ENCODE measurements at places on chromosomes 4 and X.

GRCh38 chr4:6504900-6505496 lies 32.6 kb upstream of the PPP2R2C start:
- no peak for DNase-seq

- DNase-seq, result no peak
Observed at GRCh38 chrX:104195489-104196084, 29.3 kb downstream of the FAM199X start.

DNA sequence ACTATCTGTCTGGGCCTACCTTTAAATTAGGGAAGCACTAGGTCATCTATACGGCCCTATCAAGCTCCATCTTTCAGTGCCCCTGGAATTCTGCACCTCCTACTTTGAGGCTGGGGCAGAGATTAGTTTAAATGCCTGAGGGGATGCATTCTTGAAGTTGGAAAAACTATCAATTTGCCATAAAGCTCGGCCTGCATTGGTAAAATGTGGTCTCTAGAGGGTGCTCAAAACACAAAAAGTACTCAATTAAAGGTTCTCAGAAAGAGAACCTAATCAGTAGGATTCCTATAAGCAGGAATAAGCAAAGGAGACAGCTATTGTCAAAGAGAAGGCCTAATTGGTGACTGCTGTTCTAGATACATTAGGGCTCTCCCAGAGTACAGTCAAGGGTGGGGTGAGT lies 111.7 kb downstream of the AMER1 start:
- DNase-seq, result no peak

GRCh38 chrX:703866-704265 lies 73.3 kb downstream of the SHOX start:
- no peak for DNase-seq

- no peak for DNase-seq
Observed at GRCh38 chr4:125254106-125254505, 60.6 kb upstream of the FAT4 start.

DNA sequence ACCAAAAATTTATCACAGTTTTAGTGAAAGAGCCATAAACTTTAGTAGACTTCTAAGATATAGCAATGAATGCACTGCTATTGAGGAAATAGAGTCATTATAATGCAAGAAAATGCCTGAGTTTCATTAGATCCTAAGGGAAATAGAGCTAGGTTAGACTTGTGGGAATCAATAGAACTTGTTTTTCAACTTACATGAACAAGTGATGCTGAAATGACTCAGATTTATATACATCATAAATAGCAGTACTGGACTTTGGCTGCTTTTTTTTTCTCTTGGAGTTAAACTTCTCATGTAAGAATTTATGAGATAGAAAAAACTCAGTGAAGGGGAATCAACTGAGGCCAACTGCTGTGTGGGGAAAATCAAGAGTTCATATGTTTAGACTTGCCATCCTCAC lies 216.5 kb upstream of the AADAT start:
- no peak for DNase-seq

GRCh38 chr4:8538076-8538702 lies 42.0 kb upstream of the GPR78 start:
- DNase-seq, result no peak

- no peak for DNase-seq
Observed at GRCh38 chrX:120653000-120653399, 23.1 kb upstream of the C1GALT1C1 start.

GRCh38 chr4:7007944-7008343 lies 35.2 kb upstream of the TADA2B start:
- no peak for DNase-seq

DNA sequence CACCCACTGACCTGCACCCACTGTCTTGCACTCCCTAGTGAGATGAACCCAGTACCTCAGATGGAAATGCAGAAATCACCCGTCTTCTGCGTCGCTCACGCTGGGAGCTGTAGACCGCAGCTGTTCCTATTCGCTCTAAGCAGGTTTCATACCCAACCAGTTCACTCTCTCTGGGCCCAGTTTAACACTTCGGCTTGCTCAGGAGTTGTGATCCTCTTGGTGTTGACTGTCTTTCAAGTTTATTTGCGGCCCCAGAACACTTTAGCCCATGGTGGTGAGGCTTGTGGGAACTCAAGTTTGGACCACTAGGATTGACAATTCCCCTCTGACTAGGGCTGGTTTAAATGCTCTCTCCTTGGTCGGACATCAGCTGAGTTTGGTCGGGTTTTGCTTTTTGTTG lies 147.0 kb downstream of the DACH2 start:
- DNase-seq, result no peak

Measured in posterior cingulate gyrus (tissue), 11 donors.